ENCODE measurements at places on chromosomes 4 and X.

DNA sequence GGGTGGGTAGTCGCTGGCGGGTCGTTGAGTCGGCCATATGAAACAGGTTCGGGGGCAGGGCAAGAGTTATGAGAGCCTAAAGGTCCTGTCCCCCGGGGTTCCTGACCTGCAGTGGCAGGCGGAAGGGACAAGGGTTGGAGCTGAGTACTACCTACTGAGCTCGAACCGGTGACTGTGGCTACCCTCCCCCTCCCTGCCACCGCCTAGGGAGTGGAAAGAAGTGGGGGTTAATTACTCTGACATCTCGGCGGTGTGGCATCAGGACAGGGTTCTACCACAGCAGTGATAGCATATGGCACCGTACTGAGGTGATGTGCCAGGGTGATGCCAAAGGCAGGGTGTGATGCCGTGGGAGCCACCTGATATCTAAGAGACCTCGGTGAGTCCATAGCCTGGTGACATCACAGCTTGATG lies 307 bp downstream of the ATG4A start:
- DNase-seq = no peak

DNA sequence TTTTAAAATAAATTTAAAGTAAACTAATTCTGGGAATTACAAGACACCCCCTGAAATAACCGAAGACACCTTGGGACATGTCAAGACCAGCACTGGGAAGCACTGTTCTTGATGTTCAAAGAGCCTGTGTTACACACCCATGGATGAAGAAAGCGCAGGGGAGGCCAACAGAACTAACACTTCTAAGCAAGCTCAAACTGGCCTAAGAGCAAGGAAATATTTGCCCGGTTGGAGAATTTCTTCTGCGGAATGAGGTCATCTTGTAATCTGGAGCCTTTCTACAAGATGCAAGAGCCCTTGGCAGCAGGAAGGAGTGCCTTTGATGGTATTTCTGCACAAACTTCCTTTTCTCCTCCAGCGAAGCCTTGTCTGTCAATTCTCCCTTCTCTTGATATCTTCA lies 9.3 kb upstream of the EFHC2 start:
- DNase-seq = no peak

DNA sequence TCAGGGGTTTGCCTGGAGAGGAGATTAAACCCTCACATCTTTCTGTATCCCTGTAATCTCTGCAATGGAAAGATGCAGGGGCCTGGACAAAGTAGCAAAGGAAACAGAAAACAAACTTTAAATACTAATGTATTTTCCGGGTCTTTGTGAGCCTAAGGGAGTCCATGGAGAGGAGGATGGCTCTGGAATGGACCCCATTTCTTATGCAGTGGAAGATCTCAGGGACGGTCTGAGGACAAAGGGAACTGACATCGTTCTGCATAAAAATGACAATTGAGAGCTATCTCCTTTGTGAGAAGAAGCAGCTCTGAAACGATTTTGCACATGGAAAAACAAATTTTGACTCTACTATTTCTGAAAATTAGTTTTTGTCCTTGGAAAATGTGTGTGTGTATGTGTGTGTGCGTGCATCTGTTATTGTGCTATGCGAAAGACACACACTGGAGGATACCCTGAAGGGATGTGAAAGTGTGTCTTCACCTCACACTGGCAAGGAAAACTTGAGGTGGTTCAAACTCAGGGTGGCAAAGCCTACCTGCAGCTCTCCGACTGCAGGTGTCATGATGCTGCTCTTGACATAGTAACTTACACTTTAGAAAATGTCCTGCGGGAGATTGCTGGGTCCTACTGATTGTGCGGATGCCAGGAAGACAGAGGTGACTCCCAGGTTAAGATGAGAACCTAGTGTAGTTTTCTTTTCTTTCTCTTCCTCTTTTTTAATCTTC lies 126.4 kb upstream of the JADE1 start:
- no peak for DNase-seq

- no peak for DNase-seq
Observed at GRCh38 chr4:24372881-24373280, 211.5 kb downstream of the DHX15 start.

- no peak for DNase-seq
Observed at GRCh38 chrX:11778230-11778629, 20.2 kb downstream of the MSL3 start.

DNA sequence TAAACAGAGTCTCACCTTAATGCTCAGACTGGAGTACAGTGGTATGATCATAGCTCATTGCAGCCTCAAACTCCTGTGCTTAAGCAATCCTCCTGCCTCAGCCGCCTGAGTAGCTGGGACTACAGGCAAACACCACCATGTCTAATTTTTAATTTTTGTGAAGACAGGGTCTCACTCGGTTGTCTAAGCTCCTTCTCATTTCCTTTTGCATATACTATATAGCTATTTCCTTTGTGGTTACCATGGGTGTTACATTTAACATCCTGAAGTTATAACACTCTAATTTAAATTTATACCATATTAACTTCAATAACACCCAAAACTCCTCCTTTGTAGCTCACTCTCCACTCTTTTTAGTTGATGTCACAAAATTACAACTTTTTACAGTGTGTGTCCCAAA lies 114.3 kb downstream of the DCK start:
- DNase-seq = no peak

DNA sequence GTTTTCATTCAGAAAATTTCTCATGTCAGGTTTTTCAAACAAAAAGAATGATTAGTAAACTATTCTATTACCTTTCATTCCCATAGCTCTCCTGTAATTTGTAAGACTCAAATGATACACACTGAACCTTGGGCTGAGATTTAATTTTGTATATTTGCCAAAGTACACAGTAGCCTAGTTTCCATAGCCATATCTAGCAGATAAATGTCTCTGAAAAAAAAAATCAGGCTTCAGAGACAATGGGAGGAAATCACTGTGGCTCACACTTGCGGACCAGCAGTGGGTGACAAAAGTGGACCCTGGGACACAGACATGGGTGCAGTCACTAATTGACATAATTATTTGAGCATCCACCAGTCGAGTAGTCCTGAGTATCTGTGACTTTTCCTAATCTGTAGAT lies 46.6 kb downstream of the MAOA start:
- DNase-seq = no peak

DNA sequence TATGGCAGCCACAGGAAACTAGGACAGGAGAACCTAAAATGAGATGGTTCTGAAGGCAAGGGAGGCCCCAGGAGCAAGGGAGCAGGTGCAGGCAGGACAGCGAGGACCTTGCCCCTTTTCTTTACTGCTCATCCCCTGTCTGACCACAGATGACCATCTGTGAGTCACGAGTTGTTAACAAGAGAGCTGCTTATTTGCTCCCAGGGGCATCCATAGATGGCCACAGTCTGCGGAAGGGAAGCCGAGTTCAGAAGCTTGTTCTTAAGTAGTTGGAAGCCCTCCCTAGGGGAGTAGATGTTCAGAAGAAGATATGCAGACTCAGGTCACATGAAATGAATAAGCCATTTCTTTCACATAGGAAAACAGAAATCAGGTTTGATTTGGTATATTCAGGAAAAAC lies 69.4 kb downstream of the EVC2 start:
- DNase-seq = no peak
